ENCODE measurements at places on chromosomes 2 and 18.

- DNase-seq = no peak
Measured at GRCh38 chr2:52857722-52858121, 909.9 kb upstream of the CHAC2 start.

DNA sequence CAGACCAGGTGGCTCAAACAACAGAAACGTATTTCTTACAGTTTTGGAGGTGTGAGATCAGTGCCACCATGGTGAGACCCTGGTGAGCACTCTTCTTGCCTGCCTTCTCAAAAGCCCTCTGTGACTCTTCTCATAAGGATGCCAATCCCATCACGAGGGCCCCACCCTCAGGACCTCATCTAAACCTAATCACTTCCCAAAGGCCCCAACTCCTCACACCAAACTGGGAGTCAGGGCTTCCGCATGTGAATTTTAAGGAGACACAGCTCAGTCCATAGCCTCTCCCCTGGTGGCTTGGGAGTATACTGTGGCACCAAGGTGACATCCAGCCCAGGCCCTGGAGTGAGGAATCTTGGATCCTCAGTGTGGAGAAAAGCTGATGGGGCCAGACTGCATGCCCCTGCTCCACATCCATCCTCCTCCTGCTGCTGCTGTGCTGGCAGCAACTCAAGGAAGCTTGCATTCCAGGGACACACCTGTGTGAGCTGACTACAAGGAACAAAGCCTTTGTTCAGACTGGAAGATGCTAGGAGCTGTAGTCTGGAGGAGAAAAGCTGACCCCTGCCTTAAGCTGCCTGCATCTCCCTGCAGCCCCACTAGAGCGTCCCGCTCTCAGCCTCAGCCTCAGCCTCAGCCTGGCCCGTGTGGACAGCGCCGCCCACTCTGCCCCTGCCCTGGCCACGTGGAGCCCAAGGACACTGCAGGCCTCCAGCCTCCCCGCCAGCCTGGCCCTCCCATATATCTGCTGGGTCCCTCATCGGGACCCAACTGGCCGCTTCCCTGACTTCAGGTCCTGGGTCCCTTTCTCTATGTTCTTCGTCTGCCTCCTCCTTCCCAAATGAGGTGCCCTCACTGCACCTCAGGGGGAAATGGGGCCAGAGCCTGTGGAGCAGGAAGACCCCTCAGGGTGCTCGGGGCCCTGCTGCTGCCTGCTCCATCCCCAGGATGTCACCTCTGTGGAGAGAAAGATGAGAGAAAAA, 87.8 kb upstream of the RAB6C start:
- DNase-seq = no peak

DNA sequence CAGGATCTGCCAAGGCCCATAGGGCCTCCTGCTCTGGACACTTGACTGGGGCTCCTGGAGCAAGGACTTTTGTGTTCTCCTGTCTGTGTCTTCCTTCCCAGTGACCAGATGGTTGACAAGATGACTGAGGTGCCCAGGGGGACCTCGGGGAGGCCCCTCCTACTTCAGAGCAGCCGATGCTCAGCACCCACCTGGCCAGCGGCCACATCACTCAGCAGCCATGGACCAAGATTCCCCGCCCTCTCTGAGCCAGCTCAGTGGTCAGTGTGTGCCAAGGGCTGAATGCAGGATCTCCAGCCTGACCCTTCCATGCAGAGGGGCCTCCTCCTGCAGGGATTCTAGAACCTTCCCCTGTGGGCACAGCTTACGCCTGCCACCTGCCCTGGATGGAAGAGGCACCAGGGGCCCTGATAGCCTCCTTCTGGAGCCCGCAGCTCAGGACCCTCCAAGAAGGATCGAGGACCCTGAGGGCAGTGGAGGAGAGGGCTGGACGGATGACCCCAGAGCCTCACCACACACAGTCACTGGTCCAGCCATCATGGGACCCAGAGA, 87.4 kb upstream of the GPC1 start:
- no peak for DNase-seq

DNA sequence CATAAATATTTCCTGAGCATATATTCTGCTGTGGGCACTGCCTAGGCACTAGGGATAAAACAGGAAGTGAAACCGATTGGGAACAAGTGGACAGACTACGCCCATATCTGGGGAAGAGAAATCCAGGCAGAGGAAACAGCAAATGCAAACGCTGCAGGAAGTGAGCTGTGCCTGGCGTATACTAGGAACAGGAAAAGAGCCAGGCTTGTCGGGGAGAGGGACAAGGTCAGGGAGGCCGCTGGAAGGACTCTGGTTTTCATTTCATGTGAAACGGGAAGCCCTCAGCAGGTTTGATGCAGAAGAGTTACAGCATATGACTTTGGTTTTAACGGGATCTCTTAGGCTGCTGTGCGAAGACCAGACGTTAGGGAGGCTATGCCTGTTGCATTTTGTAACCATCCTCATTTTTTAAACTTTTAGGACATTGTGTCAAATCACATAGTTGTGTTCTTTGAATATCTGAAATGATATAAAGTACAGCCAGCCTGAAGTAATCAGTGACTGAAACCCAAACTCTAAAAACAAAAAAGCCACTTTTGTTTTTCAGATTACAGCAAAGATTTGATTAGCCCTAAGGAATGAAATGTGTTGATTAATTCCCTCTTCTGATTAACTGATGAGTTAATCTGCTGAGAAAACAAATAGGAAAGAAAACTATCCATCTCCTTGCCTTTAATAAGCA, 110.2 kb upstream of the PIEZO2 start:
- DNase-seq = no peak

Measured in iris pigment epithelial cell (primary cell).